Nephron progenitor cell (in vitro differentiated cells): ENCODE measurements at places on chromosomes 7 and 10.

- no peak for DNase-seq
- no peaks in the 10 kb centered on the region for H3K4me1 ChIP-seq
- no peaks in the 10 kb centered on the region for H3K36me3 ChIP-seq
- H3K27me3 ChIP-seq = no peaks in the 10 kb centered on the region
Measured at GRCh38 chr7:90507692-90508091, 38.3 kb downstream of the PTTG1IP2 start.

GRCh38 chr10:132078746-132079345, 13.1 kb downstream of the JAKMIP3 start:
- no peak overlapping the region for H3K4me3 ChIP-seq
- H3K36me3 ChIP-seq = no peaks in the 10 kb centered on the region
- DNase-seq = no peak
- H3K4me1 ChIP-seq = no peaks in the 10 kb centered on the region
- peaks cover 3% of the 10 kb centered on the region for H3K27me3 ChIP-seq

DNA sequence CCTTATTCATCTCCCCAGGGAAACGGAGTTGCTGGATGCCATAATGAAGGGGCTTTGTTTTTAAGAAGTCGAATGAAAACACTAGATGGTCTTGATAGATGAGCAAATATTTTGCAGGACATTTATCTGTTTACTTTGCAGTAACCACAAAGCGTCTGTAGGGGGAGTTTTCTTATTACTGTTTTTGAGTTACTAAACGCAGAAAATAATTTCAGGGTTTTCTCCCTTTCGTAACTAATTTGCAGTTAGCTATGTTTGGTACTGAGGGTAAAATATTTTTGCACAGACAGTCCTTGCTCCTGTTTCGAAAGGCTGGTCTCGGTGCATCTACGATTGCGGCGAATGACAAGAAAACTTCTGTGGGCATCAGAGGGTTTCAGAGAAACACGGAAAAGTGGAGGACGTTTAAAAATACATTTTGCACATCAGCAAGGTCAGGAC, 505.6 kb upstream of the MKI67 start:
- DNase-seq = no peak
- H3K36me3 ChIP-seq = no peaks in the 10 kb centered on the region
- H3K27me3 ChIP-seq = peaks cover 11% of the 10 kb centered on the region
- H3K27ac ChIP-seq = no peak overlapping the region

- H3K4me3 ChIP-seq = peak overlapping the region; percentile 97
- peaks cover 5% of the 10 kb centered on the region for H3K27me3 ChIP-seq
- H3K27ac ChIP-seq = peak overlapping the region; percentile 99
- DNase-seq = peak; percentile 4
- H3K36me3 ChIP-seq = peaks cover 54% of the 10 kb centered on the region
- peaks cover 33% of the 10 kb centered on the region for H3K4me1 ChIP-seq
Measured at GRCh38 chr7:27163288-27164044, 1.9 kb downstream of the HOXA9 start.

GRCh38 chr10:104077247-104077646, 8.4 kb downstream of the COL17A1 start:
- H3K27me3 ChIP-seq = peaks cover 3% of the 10 kb centered on the region
- no peak overlapping the region for H3K27ac ChIP-seq
- H3K4me3 ChIP-seq = no peak overlapping the region
- DNase-seq = no peak
- H3K36me3 ChIP-seq = no peaks in the 10 kb centered on the region
- peaks cover 27% of the 10 kb centered on the region for H3K4me1 ChIP-seq

DNA sequence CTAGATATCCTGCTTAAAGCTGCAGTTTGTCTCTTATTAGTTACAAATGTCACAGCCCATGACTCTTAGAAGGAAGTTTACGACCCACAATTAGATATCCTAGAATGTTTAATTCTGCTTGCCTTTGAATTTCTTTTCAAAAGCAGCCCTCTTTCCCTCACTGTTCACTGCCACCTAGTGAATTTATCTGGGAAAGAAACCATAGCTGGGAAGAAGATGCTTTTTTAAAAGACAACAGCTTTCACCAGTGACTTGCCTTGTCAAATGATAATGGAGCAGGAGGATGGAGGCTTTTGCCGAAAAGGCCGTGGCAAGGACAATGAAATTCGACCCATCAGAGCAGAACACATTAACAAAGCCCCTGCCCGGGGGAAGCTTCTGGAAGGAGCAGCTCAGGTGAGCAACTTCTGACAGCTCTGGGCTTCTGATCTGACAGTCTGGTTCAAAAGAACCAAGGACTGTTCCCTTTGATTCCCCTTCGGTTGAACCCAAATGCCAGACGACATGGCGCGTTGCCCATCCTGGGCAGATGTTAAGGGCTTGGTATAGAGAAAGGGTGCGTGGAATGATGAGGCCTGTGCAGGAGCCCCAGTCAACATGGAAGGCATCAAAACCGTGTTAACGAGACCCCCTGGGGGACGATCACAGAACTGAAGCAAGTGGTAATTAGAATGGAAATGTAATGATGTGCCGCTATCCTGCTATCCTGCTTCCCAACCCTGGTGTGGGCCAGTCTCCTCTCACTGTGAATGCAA, 236.8 kb downstream of the FRMD4A start:
- peaks cover 46% of the 10 kb centered on the region for H3K4me1 ChIP-seq
- peak; percentile 18 for DNase-seq
- peaks cover 8% of the 10 kb centered on the region for H3K27me3 ChIP-seq
- no peak overlapping the region for H3K4me3 ChIP-seq
- H3K36me3 ChIP-seq = no peaks in the 10 kb centered on the region

DNA sequence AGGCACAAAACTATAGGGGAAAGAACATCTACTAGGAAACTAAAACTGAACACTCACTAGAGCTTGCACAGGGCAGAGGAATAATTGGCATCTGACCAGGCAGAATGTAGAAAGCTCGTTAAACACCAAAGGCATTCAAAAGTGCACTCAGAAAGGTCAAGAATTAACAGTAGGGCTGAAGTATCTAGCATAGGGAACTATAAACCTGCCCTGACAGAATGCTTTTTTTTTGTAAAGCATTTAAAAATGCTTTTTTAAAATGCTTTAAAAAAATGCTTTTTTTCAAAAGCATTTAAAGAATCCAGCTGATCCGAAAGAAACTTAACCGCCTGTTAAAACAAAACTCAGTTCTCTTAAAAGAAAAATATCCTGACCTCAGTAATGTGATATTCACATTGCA, 74.6 kb upstream of the EGFR start:
- peaks cover 11% of the 10 kb centered on the region for H3K27me3 ChIP-seq
- no peaks in the 10 kb centered on the region for H3K36me3 ChIP-seq
- no peak overlapping the region for H3K27ac ChIP-seq
- DNase-seq = no peak

GRCh38 chr10:62870866-62871265, 54.7 kb upstream of the EGR2 start:
- H3K27ac ChIP-seq = no peak overlapping the region
- peaks cover 13% of the 10 kb centered on the region for H3K27me3 ChIP-seq
- no peaks in the 10 kb centered on the region for H3K36me3 ChIP-seq
- H3K4me1 ChIP-seq = no peaks in the 10 kb centered on the region

GRCh38 chr10:12419262-12419847, 70.0 kb downstream of the CAMK1D start:
- no peak overlapping the region for H3K4me3 ChIP-seq
- no peaks in the 10 kb centered on the region for H3K27me3 ChIP-seq
- no peak for DNase-seq
- no peaks in the 10 kb centered on the region for H3K4me1 ChIP-seq

- H3K4me1 ChIP-seq = no peaks in the 10 kb centered on the region
- peaks cover 10% of the 10 kb centered on the region for H3K36me3 ChIP-seq
- H3K27me3 ChIP-seq = no peaks in the 10 kb centered on the region
- DNase-seq = no peak
- H3K4me3 ChIP-seq = no peak overlapping the region
Measured at GRCh38 chr7:132956556-132956955, 125.3 kb downstream of the CHCHD3 start.

GRCh38 chr10:103554488-103555324, 61.2 kb downstream of the NEURL1 start:
- no peak overlapping the region for H3K27ac ChIP-seq
- H3K27me3 ChIP-seq = peaks cover 75% of the 10 kb centered on the region
- H3K4me3 ChIP-seq = peak overlapping the region; percentile 77
- H3K4me1 ChIP-seq = peaks cover 23% of the 10 kb centered on the region
- peak; percentile 81 for DNase-seq

DNA sequence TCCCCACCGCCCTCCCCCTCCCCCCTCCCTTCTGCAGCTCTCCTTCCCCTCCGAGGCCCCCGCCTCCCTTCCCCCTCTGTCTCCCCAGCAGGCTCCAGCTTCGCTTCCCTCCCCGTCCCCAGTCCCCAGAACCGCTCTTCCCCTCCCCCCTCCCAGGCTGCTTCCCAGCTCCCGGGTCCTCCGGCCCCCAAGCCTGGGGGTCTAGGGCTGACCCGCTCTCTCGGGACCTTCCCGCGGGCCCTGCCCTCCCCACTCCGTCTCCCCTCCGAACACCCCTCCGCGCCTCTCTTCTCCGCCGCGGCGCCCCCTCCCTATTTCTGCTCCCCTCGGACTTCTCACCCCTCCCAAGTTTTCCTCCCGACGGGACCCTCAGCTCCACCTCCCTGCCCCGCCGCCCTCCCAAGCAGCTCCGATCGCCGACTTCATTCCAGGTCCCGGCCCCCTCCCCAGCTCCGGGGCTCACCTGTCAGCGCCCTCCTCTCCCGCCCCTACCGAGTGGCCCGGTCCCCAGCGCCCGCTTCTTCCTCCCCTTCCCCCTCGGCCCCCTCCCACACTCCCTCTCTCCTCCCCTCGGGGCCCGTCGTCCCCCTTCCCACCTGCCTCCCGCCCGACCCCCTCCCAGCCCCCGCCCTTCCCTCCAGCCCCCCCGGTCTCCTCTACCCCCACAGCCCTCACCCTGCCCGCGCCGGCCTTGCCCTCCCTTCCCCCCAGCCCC, 990 bp downstream of the ZNF467 start:
- no peak overlapping the region for H3K27ac ChIP-seq
- peak overlapping the region; percentile 80 for H3K4me3 ChIP-seq
- peaks cover 44% of the 10 kb centered on the region for H3K27me3 ChIP-seq
- DNase-seq = peak; percentile 70
- peaks cover 51% of the 10 kb centered on the region for H3K4me1 ChIP-seq

- peak overlapping the region; percentile 19 for H3K4me3 ChIP-seq
- H3K27me3 ChIP-seq = no peaks in the 10 kb centered on the region
- DNase-seq = no peak
- H3K4me1 ChIP-seq = peaks cover 88% of the 10 kb centered on the region
- peaks cover 11% of the 10 kb centered on the region for H3K36me3 ChIP-seq
- H3K27ac ChIP-seq = peak overlapping the region; percentile 97
Measured at GRCh38 chr10:13709931-13710650, 123.3 kb downstream of the PRPF18 start.

- peak; percentile 69 for DNase-seq
- peak overlapping the region; percentile 27 for H3K27ac ChIP-seq
- no peak overlapping the region for H3K4me3 ChIP-seq
- peaks cover 10% of the 10 kb centered on the region for H3K36me3 ChIP-seq
- H3K4me1 ChIP-seq = peaks cover 43% of the 10 kb centered on the region
Measured at GRCh38 chr7:101436857-101437576, 74.3 kb downstream of the COL26A1 start.

- no peaks in the 10 kb centered on the region for H3K36me3 ChIP-seq
- peaks cover 3% of the 10 kb centered on the region for H3K27me3 ChIP-seq
- peaks cover 6% of the 10 kb centered on the region for H3K4me1 ChIP-seq
- no peak overlapping the region for H3K4me3 ChIP-seq
- DNase-seq = no peak
- no peak overlapping the region for H3K27ac ChIP-seq
Measured at GRCh38 chr7:123944395-123944794, 19.4 kb downstream of the SPAM1 start.

GRCh38 chr7:96322373-96322695, 436 bp upstream of the SLC25A13 start:
- H3K4me1 ChIP-seq = peaks cover 27% of the 10 kb centered on the region
- peaks cover 15% of the 10 kb centered on the region for H3K36me3 ChIP-seq
- no peaks in the 10 kb centered on the region for H3K27me3 ChIP-seq
- H3K27ac ChIP-seq = no peak overlapping the region
- no peak for DNase-seq

DNA sequence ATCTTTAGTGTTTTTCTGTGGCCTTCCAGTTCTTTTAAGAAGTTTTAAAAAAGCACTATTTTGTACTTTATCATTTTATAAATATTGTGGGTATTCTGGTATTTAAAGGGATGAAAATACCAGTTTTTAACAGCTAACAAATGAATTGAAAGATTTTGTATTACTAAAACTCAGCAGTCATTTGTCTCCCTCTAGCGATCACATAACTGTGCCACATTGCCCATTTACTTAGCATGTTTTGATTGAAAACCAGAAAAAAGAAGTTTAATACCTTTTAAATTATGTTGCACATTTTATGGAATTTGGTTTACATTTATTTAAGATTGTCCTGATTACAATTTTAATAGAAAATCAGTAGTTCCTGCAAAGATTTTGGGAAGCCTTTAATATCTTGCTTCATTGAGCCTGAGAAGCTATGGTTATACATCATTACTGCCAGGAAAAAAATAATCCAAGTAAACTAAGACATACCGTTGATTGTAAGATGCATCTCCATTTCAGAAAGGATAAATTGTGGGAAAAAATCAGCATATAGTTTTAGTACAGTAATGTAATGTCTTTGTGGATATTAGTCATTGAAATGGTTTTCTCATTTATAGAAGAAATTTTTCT, 34.9 kb downstream of the TAX1BP1 start:
- no peak overlapping the region for H3K4me3 ChIP-seq
- peaks cover 3% of the 10 kb centered on the region for H3K27me3 ChIP-seq
- no peak for DNase-seq
- no peaks in the 10 kb centered on the region for H3K4me1 ChIP-seq

DNA sequence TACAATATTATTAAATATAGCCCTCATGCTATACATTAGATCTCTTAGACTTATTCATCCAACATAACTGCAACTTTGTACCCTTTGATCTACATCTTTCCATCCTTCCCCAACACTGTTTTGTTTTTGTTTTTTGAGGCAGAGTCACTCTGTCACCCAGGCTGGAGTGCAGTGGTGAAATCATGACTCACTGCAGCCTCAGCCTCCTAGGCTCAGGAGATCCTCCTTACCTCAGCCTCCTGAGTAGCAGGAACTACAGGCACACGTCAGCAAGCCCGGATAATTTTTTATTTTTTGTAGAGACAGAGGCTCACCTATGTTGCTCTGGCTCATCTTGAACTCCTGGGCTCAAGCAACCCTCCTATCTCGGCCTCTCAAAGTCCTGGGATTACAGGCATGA, 53.3 kb downstream of the NT5C2 start:
- peaks cover 9% of the 10 kb centered on the region for H3K4me1 ChIP-seq
- peaks cover 76% of the 10 kb centered on the region for H3K36me3 ChIP-seq
- no peaks in the 10 kb centered on the region for H3K27me3 ChIP-seq
- no peak overlapping the region for H3K27ac ChIP-seq

GRCh38 chr7:113710310-113711096, 208.3 kb downstream of the PPP1R3A start:
- H3K4me1 ChIP-seq = no peaks in the 10 kb centered on the region
- H3K36me3 ChIP-seq = no peaks in the 10 kb centered on the region
- peak; percentile 59 for DNase-seq
